Left kidney (tissue), 8 donors: ENCODE measurements at places on chromosomes 1 and 21. TPM values are rescaled to one million over a fixed set of nuclear protein-coding genes. Genes with fewer than 3 reads are reported as not detected.

BATF3 gene
- polyA plus RNA-seq, result 0.88 TPM

FCRL1 gene
- 0.05 TPM for polyA plus RNA-seq

DNA sequence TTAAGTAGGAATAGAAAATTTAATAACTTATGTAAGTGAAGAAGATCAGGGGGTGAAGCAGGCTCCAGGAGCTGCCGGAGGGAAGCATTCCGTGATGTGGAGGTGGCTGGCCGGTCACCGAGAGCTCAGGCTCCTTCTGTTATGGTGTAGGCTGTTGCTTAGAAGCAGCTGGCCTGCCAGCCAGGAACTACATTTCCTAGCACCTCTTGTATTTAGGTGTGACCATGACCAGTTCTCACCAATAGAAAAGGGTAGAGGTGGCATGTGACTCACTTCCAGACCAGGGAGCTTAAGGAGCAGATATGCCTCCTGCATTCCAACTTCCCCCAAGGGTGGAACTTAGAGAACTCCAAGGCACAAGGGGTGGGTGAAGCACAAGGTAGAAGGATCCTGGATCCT, 120.7 kb downstream of the ACTL8 start:
- no peak for DNase-seq

DNA sequence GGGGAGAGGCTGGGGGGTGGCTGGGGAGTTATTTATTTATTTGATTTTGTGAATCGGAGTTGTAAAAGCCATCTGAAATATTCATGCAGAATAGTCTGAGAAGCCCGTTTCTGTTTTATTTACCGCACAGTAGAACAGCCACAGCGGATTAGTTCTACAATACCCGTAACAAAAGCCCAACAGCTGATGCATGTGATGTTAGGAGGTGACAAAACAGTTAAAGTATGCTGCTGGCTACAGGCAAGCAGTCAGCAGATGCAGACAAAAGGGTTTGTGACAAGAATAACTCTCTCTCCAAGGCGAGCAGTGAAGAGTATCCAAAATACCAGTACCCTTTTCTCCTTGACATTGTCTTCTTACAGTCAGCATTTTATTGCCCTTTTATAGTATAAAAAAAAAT, 42.0 kb downstream of the PROX1 start:
- no peak for DNase-seq

DNA sequence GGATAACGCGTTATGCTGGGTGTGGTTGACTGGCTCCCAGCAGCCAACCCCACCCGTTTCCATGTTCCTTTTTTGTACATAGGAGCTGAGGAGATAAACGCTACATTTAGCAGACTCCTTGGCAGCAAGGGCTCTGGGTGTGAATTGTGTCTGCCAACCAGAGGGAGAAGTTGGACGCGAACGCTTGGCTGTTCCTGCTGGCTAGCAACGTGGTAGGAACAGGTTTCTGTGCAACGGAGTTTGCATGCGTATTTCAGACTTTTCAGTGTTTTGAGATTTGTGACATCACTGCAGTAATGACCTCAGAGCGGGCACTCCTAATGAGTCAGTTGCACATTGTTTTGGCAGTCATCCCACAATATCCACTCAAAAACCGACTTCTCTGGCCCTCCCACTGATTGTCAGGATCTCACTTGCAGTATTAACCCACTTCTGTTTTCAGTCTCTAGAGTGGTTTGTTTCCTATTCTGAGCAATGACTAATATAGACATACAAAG, 98.7 kb upstream of the RGS1 start:
- DNase-seq, result no peak
